ENCODE measurements at places on chromosomes 2 and 18.

- no peak for DNase-seq
Measured at GRCh38 chr2:59425247-59425646, 1128.2 kb downstream of the BCL11A start.

- DNase-seq: no peak
Measured at GRCh38 chr18:60892441-60892840, 440.8 kb upstream of the CDH20 start.

DNA sequence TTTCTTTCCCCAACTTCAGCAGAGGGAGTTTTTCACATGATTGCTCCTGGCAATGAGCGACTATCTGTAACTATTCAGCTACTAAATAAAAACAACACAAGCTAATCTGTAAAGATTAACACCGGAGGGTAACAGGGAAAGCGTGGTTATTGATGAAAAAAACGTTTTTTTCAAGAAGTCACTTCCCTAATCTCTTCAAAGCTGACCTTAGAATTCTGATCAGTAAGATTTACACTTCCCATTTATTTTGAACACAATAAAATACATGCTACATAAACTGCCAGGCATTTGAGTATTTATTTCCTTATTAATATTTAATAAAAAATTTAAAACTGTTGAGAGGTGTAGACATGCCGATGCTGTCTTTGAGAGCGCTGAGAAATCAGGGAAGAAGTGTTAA is 207.4 kb upstream of the HDAC4 start:
- DNase-seq: no peak

DNA sequence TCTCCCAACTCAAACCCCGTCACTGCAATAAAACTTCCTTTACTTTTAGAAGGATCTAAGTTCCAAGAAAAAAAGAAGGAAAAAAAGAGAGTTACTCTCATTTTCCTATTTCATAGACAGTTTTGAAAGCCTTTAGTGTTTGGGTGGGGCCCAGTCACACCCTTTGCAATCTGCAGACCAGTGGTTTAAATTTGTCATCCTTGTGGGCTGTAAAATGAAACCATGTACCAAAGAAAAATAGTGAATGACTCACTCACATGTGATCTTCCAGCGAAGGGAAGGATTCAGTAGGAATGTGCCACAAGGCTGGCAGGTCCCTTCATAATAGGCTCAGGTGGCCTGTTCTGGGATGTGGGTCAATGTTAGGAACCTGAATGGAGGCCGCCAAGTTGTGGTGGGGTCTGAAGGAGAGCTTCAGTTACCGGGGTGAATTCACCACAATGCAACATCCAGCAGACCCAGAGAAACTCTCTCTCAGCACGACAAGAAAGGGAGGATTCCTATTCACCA is 28.3 kb downstream of the ANXA4 start:
- DNase-seq: no peak

DNA sequence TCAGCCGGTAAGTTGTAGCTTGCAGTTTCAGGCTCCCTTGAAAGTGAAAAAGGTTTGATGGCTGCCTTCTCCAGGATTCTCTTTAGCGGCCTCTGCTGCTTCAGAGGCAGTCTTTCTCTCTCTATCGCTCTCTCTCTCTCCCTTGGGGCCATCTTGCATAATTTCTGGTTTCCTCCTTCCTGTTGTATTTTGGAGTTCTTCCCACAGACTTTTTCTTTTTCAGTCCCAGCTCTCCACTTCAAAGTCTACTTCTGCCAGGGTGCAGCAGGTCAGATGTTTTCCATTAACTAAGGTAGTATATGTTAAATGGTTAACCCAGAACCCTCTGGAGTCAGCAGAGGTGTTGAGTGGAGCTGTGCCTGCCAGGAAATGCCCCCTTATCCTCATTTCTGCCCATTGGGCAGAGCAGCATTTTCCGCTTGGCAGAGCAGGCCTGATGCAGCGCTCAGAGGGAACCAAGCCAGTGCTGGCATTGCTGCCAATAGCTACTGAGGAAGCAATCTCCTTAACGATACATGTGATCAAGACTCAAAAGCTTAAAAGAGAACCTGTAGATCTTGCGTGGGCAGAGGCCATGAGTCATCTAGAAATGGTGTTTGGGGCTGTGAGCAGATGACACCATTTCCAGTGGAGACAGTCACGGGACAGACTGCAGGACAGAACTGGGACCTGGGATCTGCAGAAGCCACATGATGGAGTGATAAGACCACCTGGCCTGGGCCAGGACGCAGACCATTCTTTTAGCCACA is 20.8 kb downstream of the DBI start:
- DNase-seq: no peak

GRCh38 chr18:59996370-59996966 is 96.7 kb downstream of the PMAIP1 start:
- DNase-seq: no peak

DNA sequence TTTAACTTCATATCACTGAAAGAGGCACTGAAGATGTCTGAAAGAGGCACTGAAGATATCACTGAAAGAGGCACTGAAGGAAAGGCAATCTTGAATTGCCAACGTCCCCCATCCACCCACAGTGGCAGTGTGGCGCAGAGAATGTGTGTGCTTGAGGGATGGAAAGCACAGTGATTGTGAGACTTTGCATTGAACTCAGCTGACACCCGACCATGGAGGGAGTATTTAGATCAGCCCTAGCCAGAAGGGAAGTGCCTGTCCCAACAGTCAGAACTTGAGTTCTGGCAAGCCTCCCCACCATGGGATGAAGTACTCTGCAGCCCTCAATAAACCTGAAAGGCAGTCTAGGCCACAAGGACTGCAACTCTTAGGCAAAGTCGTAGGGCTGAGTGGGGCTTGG is 33.8 kb downstream of the MAP4K3 start:
- DNase-seq: no peak

- no peak for DNase-seq
Measured at GRCh38 chr2:112183327-112184025, 45.3 kb downstream of the FBLN7 start.

DNA sequence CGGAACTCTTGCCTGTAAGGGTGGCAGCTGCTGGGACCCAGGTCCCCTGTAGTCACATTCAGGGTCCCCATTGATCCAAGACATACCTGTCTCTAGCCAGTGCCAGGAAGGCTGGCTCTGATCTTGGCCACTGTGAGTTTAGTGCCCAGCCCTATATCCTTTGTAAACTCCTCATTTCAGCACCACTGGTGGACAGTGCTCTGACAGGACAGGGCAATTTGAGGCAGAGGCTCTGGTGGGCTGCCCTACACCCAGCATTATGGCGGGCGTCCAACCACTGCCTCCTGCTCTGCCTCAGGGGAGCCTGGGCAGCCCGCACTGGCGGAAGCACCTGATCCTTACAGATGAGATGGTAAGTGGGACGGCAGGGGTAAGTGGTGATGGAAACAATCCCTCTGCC is 55.2 kb upstream of the MGAT4A start:
- DNase-seq: no peak

DNA sequence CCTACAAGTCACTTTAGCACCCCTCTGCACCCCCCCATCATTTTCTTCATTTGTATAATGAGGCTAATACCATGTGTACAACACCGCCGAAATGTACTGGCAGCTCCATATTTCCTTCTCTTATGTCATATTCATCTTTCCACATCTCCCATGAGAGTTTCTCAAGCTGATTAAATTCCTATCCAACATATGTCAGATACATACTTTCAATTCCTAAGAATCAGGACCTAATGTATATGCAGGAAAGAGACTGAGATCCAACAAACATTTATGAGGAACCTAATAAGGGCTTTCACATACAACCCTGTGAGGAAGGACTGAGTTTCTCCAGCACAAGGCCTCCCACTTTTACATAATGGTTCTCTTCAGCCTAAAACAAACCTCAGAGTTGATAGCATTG is 41.9 kb downstream of the PRKD3 start:
- no peak for DNase-seq

- no peak for DNase-seq
Measured at GRCh38 chr2:64698177-64698643, 44.5 kb upstream of the SERTAD2 start.

DNA sequence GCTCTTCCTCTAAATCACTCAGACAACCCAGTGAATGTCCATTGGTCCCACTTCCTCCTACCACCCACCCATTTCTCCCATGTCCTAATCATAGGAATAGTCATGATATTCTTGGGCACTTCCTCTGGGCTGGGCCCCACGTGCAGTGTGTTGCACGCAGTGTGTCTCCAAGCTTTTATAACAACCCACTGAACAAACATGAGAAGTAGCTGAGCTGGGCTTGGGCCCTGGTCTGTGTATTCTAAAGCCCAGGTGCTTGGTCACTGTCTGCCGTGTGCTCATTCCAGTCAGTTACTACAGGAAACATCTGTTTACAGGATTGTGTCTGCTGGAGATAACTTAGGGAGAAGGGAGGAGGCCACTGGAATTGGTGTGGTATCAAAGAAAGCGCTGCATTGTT is 64.2 kb upstream of the THOC1 start:
- DNase-seq: no peak

DNA sequence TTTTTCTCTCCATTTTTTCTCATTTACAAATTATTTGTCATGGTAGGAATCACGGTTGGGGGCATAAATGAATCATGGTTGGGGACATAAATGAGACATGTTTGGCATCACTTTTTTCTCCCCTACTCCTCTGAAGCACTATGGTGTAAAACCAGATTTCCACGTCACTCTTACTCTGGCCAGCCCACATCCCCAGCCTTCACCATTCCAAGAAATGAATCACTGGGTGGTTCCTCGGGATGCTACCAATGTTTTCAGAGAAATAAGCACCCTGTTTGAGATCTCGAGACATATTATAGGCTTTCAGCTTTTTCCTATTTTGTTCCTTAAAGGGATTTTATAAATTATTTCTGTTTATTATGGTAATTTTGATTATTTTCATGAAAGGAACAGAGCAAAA is 155.0 kb upstream of the SLC8A1 start:
- no peak for DNase-seq

- DNase-seq: no peak
Measured at GRCh38 chr18:64099244-64099643, 49.6 kb downstream of the LINC00305 start.

DNA sequence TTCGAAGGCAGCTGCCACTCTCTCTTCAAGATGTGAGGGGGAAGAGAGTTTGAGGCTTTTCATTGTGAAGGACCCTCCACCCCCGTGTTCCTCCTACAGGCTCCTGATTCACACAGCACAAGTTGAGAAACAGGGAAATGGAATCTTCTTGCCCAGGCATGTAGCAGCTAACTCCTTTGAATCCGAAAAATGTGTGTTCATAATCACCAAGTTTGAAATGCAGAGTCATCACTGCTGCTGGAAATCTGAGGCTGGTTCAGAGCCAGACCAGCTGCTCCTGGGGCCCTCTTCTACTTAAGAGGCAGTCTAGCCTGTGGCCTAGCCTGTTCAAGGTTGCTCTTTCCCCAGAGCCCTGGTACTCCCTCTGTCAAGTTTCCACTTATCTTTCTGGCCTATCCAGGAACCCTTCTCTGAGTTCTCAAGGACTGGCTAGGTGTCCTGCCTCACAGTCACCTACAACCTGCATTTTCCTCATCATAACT is 166.4 kb downstream of the TMEM247 start:
- no peak for DNase-seq

DNA sequence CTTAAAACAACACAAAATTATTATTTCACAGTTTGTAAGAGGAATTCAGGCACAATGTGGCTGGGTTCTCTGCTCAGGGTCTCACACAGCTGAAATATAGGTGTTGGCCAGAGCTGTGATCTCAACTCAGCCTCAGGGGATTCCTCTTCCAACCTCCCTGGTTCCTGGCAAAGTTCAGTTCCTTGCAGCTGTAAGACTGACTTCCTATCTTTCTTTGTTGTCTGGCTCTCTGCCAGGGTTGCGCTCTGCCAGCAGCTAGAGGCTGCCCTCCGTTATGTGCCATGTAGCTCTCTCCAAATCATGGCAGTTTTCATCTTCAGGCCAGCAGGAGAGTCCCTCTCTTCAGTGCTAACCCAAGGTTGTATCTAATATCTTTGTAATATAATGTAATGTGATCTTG is 272.5 kb upstream of the KCNJ3 start:
- no peak for DNase-seq

DNA sequence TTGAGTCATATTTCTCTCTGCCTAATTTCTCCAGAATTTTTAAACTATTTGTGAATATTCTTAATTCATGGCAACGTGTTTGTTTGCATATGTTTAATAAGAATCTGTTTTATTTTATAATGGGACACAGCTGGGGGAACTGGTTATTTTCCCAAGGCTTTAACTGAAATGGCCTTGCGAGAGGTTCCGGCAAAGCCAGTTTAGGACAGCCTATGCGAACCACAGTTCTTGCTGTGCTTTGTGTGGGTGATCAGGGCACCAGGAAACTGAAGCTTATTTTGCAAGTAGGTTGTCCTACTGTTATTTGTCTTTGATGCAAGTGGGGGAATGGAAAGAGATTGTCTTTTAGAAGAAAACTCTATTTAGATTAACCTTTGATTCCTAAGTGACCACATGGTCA is 6.5 kb downstream of the ANKMY1 start:
- DNase-seq: no peak

GRCh38 chr2:173658946-173659371 is 304.3 kb downstream of the CDCA7 start:
- DNase-seq: no peak

DNA sequence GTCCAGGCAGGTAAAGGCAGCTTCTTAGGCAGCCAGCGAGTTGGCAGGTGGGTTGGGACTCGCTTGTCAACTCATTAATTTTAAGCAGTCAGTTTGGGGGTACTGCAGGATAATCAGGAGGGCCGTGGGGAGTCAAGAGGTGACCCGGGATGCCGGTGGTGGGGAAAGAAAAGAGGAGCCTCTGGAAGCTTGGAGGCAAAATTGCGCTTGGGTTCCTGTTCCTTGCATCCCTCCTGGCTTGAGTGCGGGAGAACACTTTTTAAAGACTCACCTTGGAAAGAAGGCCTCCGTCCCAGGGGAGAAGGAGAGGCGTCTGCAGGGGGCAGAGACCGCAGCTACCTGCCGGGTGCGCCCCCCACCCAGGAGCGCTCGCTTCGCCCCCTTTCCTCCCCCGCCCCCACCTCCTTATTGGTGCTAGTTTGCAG is at the start of gene KCNJ3:
Gene KCNJ3 (plus strand): TSS at position 400 of the 425 bp plus-strand sequence. CDS start 81 bp downstream, outside the sequence.
- DNase-seq: no peak

- no peak for DNase-seq
Measured at GRCh38 chr18:50582500-50582899, 22.6 kb downstream of the MAPK4 start.

GRCh38 chr18:74229005-74229404 is 62.8 kb downstream of the CYB5A start:
- no peak for DNase-seq

- no peak for DNase-seq
Measured at GRCh38 chr2:100720445-100720844, 99.5 kb upstream of the NPAS2 start.
